ENCODE measurements at places on chromosomes 4 and X.
A peak's percentile ranks its signal among the peaks of the same experiment; 100 is the strongest.

- DNase-seq: peak; percentile 37
Observed at GRCh38 chrX:12954981-12955380, 19.9 kb upstream of the TMSB4X start.

DNA sequence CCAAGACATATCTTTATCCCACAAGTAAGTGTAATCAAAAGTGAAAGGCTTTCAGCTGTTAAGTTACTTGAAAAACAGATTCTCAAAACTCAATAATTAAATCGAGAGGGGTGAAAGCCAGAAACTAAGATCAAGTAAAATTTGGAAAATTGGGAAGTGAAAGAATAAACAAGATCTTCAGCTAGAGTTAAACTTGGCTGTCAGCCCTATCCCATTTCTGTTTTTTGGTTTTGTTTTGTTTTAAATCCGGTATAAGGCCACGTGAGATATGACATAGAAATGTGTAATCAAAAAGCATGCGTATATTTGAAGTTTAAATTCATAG is 856.8 kb downstream of the STIM2 start:
- no peak for DNase-seq

DNA sequence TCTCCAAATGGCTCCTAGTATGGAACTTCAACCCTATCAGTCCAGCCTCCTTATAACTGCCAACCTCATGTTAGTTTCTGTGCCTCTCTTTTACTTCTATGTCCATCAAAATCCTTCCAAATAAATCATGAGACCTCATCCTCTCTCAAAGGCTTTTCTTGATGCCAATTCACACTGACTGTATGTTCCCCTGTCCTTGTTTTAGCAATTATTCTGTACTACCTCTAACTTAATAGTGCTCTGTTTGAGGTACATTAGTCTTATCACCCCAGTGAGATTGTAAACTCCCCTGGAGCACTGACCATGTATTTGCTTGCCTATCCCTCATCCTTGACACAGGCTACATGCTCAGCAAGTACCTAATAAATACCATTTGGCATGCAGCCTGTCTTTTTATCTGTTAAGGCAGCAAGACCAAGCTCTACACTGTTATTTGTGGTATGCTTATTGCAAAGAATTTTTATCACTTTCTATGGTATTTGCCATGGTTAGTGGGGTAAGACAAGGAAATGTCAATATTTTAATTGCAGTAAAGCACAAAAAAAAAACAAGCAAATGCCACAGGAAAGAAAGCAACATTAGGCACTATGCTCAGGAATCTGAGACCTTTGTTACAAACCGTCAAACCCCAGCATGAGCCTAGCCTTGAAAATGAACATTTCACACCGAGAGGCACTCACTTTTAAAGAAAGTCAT is 119.2 kb downstream of the SMARCA1 start:
- DNase-seq: no peak

DNA sequence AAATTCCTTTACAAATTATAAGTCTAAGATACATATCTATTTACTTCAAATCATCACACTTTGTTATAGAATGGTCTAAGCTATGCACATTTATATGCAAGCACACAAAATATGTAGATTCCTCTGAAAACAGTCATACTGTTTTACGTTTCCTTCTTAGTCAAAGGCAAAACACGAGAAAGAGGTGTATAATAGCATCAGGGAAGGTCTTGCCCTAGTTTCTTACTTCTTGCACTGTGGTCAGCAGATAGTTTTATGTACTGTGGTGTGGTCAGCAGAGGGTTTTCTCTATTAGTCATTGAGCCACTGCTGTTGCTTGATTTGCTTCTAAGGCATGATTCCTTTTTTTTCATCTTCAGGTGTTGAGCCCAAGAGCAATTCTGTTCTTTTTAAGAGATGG is 117.7 kb downstream of the ADAM29 start:
- DNase-seq: no peak

GRCh38 chr4:15402974-15403373 is 24.9 kb upstream of the C1QTNF7 start:
- no peak for DNase-seq

GRCh38 chr4:1959104-1959384 is 49.7 kb downstream of the NELFA start:
- no peak for DNase-seq

DNA sequence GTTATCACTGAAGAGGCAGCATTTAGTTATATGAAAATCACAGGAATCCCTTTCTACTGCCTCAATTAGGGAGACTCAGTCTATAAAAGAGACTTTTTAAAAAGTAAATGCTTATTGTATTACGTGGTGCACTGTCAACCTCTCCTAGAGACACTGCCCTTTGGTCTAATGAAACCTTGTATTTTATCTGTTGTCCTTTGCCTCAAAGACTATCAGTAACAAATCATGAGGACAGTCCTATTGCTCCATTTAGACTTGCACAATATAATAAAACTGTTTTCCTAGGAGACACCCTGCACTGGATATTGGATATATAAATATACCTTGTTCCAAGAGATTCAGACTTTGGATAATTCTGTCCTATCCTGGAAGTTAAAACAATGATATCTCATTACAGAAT is 34.2 kb downstream of the VCX3A start:
- no peak for DNase-seq

DNA sequence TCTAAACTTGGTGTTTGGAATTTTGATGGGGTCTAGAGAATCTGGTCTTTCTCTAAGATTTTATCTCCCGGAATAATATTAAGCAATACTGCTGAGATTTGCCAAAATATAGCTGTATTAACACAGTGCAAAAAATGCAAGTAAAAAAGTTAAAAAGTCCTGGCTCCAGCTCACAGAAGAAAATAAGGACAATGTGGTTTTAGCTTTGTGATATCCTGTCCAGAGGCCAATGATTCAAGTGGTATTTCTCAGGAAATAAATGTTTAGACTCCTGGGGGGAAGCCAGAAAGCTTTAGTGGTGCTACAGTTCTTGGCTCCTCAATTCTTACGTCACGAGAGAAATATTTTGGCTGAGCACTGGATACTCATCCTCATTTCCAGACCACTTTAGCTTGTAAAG is 40.9 kb upstream of the IL13RA2 start:
- no peak for DNase-seq

- no peak for DNase-seq
Observed at GRCh38 chr4:72744103-72744725, 175.2 kb upstream of the ADAMTS3 start.

- no peak for DNase-seq
Observed at GRCh38 chrX:115368876-115369275, 79.4 kb downstream of the LUZP4 start.

DNA sequence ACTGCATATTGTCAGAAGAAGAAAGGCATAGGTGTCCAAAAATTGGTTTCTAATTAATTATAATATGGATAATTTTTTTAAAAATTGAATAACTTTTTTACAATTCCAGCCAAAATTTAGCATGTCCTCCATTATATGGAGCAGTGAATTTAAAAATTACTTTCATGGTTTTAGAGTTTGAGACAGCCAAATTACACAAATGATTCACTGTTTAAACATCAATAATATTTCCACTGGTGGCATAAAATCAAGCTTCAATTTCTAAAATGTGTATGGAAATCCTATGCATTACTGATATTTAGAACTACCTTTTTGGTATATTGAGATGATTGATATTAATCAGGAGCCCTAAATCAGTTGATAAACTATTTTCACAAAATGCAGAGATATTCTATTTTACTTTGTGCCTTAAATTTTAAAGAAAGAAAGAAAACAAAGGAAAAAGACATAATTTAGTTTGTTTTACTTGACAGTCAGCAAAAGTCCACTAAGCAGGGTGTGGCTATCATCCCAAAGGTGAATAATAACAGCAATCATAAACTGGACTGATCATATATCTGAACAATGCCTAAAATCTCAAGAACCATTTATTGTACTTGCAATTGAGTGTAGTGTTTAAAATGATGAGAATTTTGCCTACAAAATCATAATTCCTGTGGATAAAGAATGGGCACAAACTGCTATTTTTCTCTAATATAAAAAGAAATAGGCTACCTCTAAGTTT is 34.2 kb downstream of the KLHL34 start:
- DNase-seq: no peak

GRCh38 chr4:177478496-177478895 is 36.3 kb upstream of the AGA start:
- DNase-seq: no peak

GRCh38 chr4:73416423-73417087 is 12.5 kb downstream of the ALB start:
- DNase-seq: no peak

GRCh38 chr4:139214039-139214534 is 37.1 kb upstream of the ELF2 start:
- DNase-seq: no peak
